CD8-positive, alpha-beta memory T cell (primary cell): ENCODE measurements at places on chromosomes 12 and 14. TPM values are rescaled to one million over a fixed set of nuclear protein-coding genes. Genes with fewer than 3 reads are reported as not detected.

DNA sequence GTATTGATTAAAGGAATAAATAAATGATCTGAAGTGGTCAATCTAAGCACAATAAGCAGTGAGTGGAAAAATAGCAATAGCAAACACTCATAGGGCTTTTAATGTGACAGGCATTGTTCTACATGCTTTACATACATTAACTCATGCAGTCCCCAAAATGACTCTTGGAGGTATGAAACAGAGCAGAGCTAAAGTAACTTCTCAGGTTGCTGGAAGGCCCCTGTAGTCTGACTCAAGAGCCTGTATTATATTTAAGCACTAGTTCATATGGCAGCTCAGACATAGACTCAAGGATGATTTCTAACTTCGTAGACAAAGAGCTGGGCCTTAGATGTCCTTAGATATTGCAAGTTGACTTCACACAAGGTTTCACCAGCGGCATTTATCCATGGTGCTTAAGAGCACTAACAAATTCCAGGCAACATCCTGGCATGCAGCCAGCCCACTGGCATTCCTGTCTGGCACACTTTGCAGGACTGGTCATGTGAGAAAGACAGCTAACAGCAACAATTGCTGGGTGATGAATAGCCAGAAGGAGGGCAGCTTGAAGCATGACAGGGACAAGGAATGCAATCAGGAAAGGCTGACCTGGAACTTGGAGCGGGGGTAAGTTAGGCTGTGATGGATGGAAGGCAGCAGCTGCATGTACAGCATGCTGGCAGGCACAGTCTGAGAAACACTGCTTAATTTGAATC, 22.9 kb upstream of the KTN1 start:
- DNase-seq: no peak

APOF gene
- total RNA-seq: not detected

- DNase-seq: no peak
Observed at GRCh38 chr12:55499810-55500252, 7.7 kb downstream of the OR6C68 start.

- DNase-seq: no peak
Observed at GRCh38 chr12:128844031-128844635, 9.1 kb upstream of the GLT1D1 start.

- peak; percentile 34 for DNase-seq
Observed at GRCh38 chr14:39431416-39432178, 636 bp downstream of the FBXO33 start.

- no peak for DNase-seq
Observed at GRCh38 chr12:112349431-112349830, 32.8 kb downstream of the HECTD4 start.
